ENCODE measurements at places on chromosomes 7 and 10. TPM values are rescaled to one million over a fixed set of nuclear protein-coding genes. Genes with fewer than 3 reads are reported as not detected.

CLRN3 gene
- not detected for total RNA-seq

DNA sequence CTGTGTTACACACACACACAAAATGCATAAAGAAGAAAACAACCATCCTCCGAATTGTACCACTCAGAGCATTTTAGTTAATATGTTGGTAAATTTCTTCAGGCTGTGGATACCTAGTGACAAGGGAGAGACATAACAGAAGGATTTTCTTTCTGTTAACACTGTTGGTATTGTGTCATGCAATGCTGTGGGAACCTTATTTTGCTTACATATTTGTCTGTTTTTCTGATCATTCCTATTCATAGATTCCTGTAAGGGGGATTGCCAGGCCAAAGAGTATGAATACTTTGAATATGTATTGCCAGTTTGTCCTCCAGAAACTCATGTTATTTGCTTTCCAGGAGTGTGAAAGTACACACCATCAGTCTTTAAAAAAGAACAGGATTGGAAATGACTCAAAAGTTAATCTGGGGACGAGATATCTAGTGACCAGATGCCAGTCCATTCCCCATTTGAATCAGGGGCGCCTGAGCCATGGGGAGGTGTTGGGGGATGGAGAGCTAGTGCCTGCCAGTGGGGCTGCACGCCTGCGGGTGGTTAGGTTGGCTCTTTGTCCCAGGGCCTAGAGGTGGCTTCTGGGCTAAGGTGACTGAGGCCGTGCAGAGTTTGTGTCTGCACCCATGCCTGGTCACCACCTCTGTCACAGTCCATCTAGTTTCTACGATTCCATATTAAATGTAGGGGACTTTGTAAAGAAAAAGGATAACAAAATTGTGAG lies 142.0 kb downstream of the PTPN20 start:
- no peak overlapping the region for H3K27ac ChIP-seq
- peaks cover 4% of the 10 kb centered on the region for H3K27me3 ChIP-seq
- H3K36me3 ChIP-seq = no peaks in the 10 kb centered on the region
- H3K4me1 ChIP-seq = peaks cover 4% of the 10 kb centered on the region
- H3K4me3 ChIP-seq = no peak overlapping the region
- no peak for DNase-seq

DNA sequence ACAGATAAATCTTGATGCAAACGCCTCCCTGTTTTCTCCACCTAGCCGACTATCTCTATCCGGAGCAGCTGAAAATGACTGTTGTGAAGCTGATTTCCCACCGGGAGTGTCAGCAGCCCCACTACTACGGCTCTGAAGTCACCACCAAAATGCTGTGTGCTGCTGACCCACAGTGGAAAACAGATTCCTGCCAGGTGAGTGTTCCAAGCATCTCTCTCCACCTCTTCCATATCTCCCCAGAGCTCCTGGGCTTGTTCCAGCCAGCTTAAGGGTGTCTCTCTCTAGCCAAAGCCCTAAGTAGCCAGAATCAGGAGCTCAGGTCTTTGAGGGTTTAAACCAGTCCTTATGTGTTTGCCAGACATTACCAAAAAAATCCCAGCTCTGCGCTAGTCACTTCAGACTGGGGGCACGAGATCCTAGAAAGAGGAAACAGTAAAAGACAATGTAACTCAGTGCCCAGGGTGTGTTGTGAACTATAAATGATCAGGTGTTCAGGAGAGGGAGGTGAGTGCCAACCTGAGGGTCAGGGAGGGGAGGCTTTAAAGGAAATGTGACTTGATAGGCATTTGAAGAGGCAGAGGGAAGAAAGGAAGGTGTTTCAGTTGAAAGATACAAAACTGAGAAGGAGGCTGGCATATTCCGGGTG lies 4.4 kb downstream of the PLAU start:
- DNase-seq = no peak
- no peak overlapping the region for H3K27ac ChIP-seq
- peaks cover 21% of the 10 kb centered on the region for H3K4me1 ChIP-seq
- no peak overlapping the region for H3K4me3 ChIP-seq
- no peaks in the 10 kb centered on the region for H3K27me3 ChIP-seq

BAG3 gene
- total RNA-seq = 12.7 TPM

COMTD1 gene
- total RNA-seq = 8.5 TPM

LRMDA gene
- 17.1 TPM for total RNA-seq

DNA sequence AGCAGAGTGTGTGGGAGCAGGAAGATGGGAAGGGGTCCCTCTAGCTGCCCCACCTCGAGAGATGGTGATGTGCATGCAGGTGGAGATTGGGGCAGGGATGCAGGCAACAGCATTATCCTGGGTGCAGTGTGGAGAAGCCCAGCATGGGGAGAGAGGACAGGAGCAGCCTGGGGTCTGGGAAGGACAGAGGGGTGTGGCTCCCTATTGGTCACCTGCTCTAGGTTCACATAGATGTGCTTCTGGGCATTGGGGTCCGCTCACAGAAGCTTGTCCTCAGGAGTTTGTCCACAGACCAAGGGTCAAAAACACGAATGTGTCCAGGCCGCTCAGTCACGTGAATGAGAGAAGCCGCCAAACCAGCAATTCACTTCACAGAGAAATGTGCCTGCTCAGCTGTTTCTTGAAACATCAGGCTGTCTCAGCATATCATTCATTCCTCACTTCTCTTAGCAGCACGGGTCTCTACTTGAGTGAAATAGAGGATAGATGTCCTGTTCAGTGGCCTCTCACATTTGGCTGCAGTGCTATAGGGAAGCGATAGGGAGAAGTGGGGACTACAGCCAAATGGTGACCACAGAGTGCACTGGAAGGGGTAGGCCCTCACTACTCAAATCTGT lies 11.5 kb upstream of the SLC29A3 start:
- no peak for DNase-seq
- H3K36me3 ChIP-seq = no peaks in the 10 kb centered on the region
- H3K4me3 ChIP-seq = no peak overlapping the region

TMEM139 gene
- total RNA-seq = not detected

GRCh38 chr7:133442818-133443217 lies 189.9 kb downstream of the EXOC4 start:
- no peaks in the 10 kb centered on the region for H3K36me3 ChIP-seq
- H3K4me1 ChIP-seq = no peaks in the 10 kb centered on the region
- H3K4me3 ChIP-seq = no peak overlapping the region
- no peak overlapping the region for H3K27ac ChIP-seq
- no peaks in the 10 kb centered on the region for H3K27me3 ChIP-seq

GRCh38 chr7:110157631-110158362 lies 933.1 kb upstream of the LRRN3 start:
- DNase-seq = no peak
- H3K27me3 ChIP-seq = no peaks in the 10 kb centered on the region
- no peak overlapping the region for H3K27ac ChIP-seq
- H3K4me1 ChIP-seq = no peaks in the 10 kb centered on the region
- H3K36me3 ChIP-seq = no peaks in the 10 kb centered on the region

GRCh38 chr10:99084161-99084560 lies 151.5 kb downstream of the HPSE2 start:
- no peak overlapping the region for H3K4me3 ChIP-seq
- H3K27me3 ChIP-seq = no peaks in the 10 kb centered on the region
- no peaks in the 10 kb centered on the region for H3K36me3 ChIP-seq
- no peaks in the 10 kb centered on the region for H3K4me1 ChIP-seq
- H3K27ac ChIP-seq = no peak overlapping the region
- DNase-seq = no peak

DNA sequence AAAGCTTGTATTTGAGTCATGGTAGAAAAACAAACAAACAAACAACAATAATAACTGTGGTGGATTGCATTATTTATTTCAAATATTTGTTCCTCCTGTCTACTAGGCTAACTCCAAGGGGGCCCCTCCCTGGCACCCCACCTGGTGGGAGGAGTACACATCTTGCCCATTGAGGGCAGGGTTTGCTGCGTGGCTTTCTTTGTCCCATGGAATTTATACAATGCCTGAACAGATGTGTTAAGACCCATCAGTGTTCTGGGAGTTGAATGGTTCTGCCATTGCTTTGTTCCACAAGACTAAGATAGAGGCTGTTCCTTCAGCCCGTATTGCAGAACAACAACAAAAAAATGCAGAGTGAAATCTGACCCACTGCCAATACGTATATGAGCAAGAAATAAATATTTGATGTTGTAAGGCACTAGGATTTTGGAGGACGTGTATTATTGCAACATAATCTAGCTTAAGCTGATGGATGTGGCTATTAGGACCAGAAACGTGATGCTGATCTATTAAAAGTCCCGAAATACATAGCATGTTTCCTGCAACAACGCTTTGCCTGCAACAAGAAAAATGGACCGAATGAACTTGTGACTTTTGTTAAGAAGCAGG lies 119.1 kb upstream of the JCAD start:
- no peak overlapping the region for H3K4me3 ChIP-seq
- no peak for DNase-seq
- peaks cover 45% of the 10 kb centered on the region for H3K4me1 ChIP-seq
- H3K27me3 ChIP-seq = no peaks in the 10 kb centered on the region

DNA sequence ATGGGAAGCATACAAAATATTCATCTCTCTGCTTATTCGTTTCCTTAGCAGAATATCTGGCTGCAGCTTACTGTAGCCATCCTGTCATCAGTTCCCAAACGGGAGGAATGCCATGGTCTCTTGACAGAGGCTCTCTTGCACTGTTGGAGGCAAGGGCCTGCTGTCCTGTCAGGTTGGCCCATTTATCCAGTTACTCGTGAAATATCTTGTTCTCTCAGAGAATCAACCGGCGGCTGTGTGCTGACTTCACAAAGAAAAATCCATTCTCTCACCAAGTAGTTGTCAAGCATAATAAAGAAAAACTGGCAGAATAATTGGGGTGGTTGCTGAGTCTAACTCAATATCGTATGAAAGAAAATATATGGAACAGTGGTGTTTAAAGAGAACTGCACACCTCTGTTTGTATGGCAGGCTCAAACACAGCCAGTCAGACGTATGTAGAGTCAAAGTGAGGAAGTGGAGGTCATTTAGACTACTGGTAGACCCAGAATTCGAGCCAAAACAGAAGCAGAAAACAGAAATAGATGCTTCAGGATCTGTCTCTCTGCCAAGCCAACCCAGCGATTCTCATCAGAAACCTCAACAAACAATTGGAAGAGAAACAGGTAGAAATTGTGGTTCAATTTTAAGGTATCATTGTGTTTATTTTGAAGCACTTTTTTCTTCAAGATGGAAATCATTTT lies 349.2 kb upstream of the PRKCQ start:
- H3K4me3 ChIP-seq = no peak overlapping the region
- no peaks in the 10 kb centered on the region for H3K27me3 ChIP-seq
- no peaks in the 10 kb centered on the region for H3K36me3 ChIP-seq
- DNase-seq = no peak
- H3K4me1 ChIP-seq = no peaks in the 10 kb centered on the region
- H3K27ac ChIP-seq = no peak overlapping the region

DNA sequence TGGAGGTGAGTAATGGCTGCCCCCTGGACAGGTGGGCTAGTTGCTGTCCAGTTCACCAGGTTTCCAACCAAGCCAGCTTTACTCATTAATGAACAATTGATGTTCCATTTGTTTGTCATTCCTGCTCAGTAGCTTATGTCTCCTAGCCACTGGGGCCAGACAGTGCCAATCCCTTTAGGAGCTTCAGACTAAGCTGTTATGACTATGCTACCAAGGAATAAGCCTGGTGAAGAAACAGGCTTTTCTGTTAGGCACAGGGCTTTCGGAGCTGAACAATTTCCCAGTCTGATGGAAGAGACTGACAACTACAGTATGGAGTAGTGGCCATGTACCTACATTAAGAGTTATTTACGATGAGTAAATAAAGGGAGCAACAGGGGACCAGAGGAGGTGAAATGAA lies 2.1 kb upstream of the FMC1 start:
- H3K4me3 ChIP-seq = no peak overlapping the region
- DNase-seq = no peak
- no peaks in the 10 kb centered on the region for H3K27me3 ChIP-seq
- peaks cover 8% of the 10 kb centered on the region for H3K4me1 ChIP-seq
- H3K27ac ChIP-seq = no peak overlapping the region

DNA sequence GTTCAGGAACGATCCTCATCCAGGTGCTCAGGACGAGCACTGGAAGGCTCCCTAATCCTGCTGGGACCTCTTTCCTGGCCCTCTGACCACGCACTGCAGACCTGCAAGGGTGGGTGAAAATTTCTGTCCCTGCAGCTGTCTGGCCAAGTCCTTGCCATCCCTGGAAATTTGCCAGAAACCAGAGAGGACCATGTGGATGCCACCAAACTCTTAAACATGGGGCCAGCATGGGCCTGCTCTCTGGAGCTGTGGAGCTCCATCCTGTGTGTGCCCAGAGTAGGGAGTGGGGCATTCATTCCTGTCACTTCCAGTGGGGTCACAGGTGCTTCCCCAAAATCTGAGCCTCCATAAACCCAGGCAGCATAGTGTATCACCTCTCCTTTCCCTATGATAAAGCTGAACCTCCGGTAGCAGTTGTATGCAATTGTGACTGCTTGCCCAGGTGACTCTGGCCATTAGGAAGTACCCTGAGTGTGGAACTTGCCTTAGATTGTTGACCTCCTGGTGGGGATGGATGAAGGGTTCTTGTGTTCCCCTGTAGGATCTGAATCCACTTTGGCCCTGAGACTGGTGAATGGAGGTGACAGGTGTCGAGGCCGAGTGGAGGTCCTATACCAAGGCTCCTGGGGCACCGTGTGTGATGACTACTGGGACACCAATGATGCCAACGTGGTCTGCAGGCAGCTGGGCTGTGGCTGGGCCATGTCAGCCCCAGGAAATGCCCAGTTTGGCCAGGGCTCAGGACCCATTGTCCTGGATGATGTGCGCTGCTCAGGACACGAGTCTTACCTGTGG lies 57.1 kb downstream of the DMBT1 start:
- peaks cover 5% of the 10 kb centered on the region for H3K27me3 ChIP-seq
- H3K4me3 ChIP-seq = no peak overlapping the region
- DNase-seq = no peak
- H3K4me1 ChIP-seq = no peaks in the 10 kb centered on the region

CAV1 gene
- total RNA-seq = 291 TPM

GRCh38 chr10:118908557-118909256 lies 120.8 kb upstream of the NANOS1 start:
- no peaks in the 10 kb centered on the region for H3K36me3 ChIP-seq
- no peak for DNase-seq
- H3K4me3 ChIP-seq = no peak overlapping the region
- peaks cover 8% of the 10 kb centered on the region for H3K4me1 ChIP-seq
- no peak overlapping the region for H3K27ac ChIP-seq

DNA sequence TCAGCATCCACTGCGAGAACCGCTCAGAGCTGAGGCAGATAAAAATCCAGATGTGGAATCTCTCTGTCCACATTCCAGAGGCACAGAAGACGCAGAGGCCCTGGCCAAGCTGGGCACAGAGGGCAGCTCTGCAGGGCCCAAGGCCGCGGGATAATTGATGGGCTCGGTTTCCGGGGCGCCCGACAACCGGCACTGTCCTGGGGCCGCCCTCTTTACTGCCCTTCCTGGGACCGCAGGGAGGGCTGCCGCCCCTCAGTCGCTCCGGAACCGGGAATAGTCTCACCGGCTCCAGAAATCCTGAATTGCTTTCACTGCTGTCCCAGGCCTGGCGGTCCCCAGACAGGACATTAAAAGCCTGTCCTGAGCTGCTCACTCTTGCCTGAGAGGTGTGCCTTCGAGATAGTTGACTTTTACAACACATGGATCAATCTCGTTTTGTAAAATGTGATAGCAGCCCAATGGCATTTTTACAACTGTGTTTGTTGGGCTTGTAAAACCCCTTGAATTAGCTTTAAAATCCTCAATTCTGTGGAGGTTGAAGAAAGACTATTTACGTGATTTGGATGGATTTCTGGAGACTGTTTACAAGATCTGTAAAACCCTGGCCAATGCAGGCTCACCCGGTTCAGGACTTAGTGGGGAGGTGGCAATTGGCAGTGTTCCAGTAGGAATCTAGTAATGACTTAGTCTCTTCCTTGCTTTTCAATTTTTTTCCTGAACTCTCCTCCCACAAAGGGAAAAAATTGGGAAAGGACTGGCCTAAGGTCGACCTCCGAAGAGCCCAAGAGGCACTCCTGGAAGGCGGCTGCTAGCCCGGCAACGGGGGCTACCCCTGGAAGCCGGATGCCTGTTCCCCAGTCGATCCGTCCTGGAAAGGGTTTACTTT lies 1.4 kb upstream of the HOXA6 start:
- no peaks in the 10 kb centered on the region for H3K27me3 ChIP-seq
- peak overlapping the region; percentile 93 for H3K4me3 ChIP-seq
- peak; percentile 89 for DNase-seq

Measured in osteoblast (primary cell).